ENCODE measurements at places on chromosomes 4 and X.
A peak's percentile ranks its signal among the peaks of the same experiment; 100 is the strongest.

DNA sequence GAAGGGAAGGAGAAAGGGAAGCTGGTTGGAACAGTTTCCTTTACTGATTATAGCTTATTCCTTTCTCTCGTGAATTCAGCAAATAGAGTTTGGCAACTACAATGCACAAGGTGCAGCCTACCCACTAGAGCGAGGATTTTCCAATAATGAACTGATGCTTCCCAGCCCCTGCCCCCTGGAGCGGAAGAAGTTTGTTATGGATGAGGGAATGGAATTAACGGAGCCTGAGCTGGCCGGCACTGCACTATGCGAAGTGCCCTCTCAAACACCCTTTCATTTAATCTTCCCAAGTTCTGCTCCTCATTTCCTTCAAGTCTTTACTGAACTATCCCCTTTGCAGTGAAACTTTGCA, 42.5 kb upstream of the CBR4 start:
- peak; percentile 80 for DNase-seq

DNA sequence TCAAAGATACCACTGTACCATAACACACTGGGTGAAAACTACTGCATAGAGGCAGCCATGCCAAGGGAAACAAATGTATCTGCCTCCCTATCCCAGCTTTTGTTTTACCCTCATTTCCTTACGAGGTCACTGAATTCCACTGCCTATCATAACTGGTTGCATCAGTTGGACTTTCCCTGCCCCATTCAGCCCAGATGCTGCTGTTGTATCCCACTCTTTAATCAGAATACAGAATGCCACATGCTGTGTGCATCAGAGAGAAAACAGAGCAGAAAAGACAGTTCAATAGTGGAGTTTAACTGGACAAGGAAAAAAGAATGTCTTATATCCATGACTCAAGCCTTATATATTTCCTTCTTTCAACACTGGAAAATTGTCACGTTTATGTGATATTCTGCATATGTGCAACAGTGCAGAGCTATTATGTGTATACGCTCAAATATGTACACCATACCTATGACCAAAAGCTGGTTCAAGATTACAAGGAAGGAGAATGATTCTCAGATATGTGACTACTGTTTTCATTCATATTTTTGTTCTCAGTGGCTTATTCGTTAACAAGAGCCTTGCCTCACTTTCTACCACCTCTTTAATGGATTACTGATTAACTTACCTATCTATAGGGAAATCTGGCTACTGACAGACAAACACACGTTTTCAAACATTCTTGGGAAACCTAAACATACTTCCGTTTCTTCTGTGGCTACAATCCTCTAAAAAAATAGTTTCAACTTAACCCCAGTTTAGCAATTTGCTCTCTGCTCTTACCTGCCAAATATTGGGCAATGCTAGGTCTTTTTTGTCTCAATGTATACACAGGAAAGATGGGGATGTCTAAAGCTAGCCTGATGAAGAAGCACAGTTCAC, 378.9 kb downstream of the SMARCA1 start:
- DNase-seq: no peak

DNA sequence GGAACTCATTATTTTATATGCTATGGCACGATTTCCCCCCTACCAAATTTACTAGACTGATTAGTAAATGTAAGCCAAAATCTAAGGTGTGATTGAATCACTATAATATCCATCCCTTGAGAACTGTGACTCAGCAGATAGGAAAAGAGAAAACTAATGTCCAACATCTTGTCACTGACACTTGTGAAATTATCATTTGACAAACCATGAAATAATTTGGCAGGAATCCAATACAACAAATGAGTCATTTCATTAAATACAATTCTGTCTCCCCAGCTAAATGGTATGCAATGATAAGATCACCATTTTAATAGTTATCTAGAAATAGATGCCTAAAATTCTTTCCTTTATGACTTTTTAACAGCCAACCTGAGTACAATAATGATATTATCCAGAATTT, 462.3 kb downstream of the DMD start:
- DNase-seq: no peak

- DNase-seq: no peak
Observed at GRCh38 chr4:156778093-156778492, 193.5 kb downstream of the PDGFC start.

DNA sequence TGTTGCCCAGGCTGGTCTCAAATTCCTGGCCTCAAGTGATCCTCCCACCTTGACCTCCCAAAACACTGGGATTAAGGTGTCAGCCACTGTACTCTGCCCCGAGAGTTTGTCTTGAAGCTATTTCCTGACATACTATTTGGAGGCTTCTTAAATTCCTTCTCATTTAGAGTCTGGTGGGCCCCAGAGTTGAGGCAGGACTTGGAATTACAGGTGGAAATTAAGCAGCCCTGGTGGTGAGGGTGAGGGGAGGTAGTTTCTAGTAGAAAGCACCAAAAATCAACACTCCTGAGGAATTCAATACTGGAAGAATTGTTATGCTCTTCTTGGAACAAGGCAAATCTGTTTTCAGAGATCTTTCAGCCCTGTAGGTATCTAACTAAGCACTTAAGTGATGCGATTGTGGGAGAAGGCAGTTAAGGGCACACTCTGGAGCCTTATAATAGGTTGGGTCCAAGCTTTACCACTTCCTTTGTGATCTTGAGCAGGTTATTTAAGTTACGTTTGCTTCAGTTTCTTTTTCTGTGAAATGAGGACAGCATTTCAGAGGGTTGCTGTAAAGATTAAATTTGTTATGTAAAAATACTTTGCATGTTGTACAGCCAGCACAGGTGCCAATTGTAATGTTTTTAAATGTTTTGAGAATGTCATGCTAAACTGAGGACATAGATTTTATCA, 200.7 kb downstream of the SOWAHB start:
- DNase-seq: no peak

DNA sequence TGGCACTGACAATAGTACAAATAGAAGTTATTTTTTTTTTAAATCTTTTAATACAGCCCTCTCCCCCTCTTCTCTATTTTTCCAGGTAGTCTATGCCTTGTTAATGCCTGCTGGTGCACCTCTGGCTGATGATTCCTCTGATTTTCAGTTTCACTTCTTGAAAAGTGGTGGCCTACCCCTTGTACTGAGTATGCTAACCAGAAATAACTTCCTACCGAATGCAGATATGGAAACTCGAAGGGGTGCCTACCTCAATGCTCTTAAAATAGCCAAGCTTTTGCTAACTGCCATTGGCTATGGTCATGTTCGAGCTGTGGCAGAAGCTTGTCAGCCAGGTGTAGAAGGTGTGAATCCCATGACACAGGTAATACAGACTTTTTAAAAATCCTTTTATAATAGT, 99.1 kb downstream of the USP9X start:
- no peak for DNase-seq

DNA sequence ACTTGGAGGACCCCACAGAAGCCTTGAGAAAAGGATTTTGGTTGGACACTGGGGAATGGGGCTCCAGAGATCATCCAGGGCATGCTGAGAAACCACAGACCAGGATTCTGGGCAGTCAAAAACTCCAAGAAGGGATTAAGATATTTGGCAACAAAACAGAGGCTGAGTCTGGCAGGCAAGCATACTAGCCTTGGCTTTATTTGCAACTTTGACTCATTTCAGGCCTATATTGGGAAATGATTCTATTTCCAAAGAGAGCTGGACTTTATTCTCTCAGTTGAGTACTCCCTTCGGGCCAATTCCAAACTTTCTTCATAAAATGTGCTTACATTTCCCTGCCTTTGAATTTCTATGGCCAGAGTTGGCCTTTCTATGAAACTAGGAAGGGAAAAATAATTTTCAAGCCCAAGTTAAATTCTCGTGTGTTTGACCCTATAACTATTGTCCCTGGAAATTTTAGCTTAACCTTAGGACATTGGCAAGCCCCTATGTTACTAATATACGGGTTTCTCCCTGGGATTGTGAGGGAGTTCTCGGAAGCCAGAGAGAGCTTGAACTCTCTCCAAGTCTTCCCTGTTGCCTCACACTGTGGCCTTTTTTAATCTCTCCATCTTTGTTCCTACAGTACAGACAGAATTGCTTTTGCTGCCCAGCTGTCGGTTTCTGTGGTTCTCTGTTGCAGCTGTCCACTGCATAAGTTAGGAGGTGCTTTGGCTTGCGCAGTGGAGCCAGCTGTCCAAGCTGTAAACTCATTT, 112.6 kb upstream of the FAM9A start:
- peak; percentile 86 for DNase-seq

- DNase-seq: no peak
Observed at GRCh38 chrX:47360423-47361179, 9.8 kb upstream of the ZNF157 start.

GRCh38 chrX:15598026-15598425, 2.7 kb downstream of the ACE2 start:
- DNase-seq: no peak

- no peak for DNase-seq
Observed at GRCh38 chr4:177699365-177700213, 257.4 kb upstream of the AGA start.
